ENCODE measurements at places on chromosomes 7 and 10. TPM values are rescaled to one million over a fixed set of nuclear protein-coding genes. Genes with fewer than 3 reads are reported as not detected.

ABCF2 gene
- total RNA-seq = 64.4 TPM

PTPN20 gene
- 9.5 TPM for total RNA-seq

C10orf67 gene
- total RNA-seq = not detected

OPN4 gene
- not detected for total RNA-seq

CYP2C19 gene
- 0.15 TPM for total RNA-seq

GALNT11 gene
- 48.7 TPM for total RNA-seq

CFAP70 gene
- total RNA-seq = 0.10 TPM

POLR2J2 gene
- 10.0 TPM for total RNA-seq

WDR86 gene
- total RNA-seq = 0.72 TPM

LRRD1 gene
- total RNA-seq = 0.05 TPM

GBX1 gene
- not detected for total RNA-seq

CHPF2 gene
- 44.9 TPM for total RNA-seq

SPDYE5 gene
- total RNA-seq = not detected

SLC16A12 gene
- not detected for total RNA-seq

FAM25C gene
- total RNA-seq = not detected

ANKRD1 gene
- 0.26 TPM for total RNA-seq

SH2D4B gene
- 0.10 TPM for total RNA-seq

CYP2C9 gene
- total RNA-seq = 0.41 TPM

PRR15 gene
- total RNA-seq = 0.23 TPM

TRIM73 gene
- 4.1 TPM for total RNA-seq

FAM237B gene
- not detected for total RNA-seq

OR2A42 gene
- not detected for total RNA-seq

SLC13A4 gene
- total RNA-seq = not detected
